Temporal lobe (tissue), 4 donors: ENCODE measurements at places on chromosomes 12 and 14. TPM values are rescaled to one million over a fixed set of nuclear protein-coding genes. Genes with fewer than 3 reads are reported as not detected.

The SLC41A2 gene
- 77.4 TPM for total RNA-seq

The CREBL2 gene
- 24.3 TPM for total RNA-seq

The MYF6 gene
- 0.74 TPM for total RNA-seq

The CD69 gene
- total RNA-seq = 0.25 TPM

The PPFIBP1 gene
- total RNA-seq = 76.7 TPM

The TEX22 gene
- 0.25 TPM for total RNA-seq

The ANO4 gene
- total RNA-seq = 72.8 TPM

The RBMS2 gene
- total RNA-seq = 3.9 TPM

The PTPN11 gene
- total RNA-seq = 77.4 TPM

The RPS6KL1 gene
- total RNA-seq = 18.4 TPM

The CLBA1 gene
- total RNA-seq = 14.0 TPM

The RILPL2 gene
- total RNA-seq = 0.74 TPM

The CELA1 gene
- total RNA-seq = not detected

The SERPINA10 gene
- not detected for total RNA-seq

The TAS2R42 gene
- total RNA-seq = not detected

The PLEKHG7 gene
- total RNA-seq = not detected

The RTL1 gene
- not detected for total RNA-seq

The RERGL gene
- total RNA-seq = 0.74 TPM

The INF2 gene
- total RNA-seq = 15.0 TPM

The OASL gene
- total RNA-seq = under 0.01 TPM

The HOXC9 gene
- total RNA-seq = not detected

The CABP1 gene
- total RNA-seq = 1.5 TPM

The BLTP3B gene
- 99.6 TPM for total RNA-seq

The STON2 gene
- 27.3 TPM for total RNA-seq

The TSPAN11 gene
- total RNA-seq = 5.7 TPM

The TMEM119 gene
- 0.74 TPM for total RNA-seq

The ITGA7 gene
- total RNA-seq = 9.1 TPM

The CLEC4D gene
- not detected for total RNA-seq

The FGF23 gene
- not detected for total RNA-seq

The PRKD1 gene
- total RNA-seq = 18.9 TPM

The ADAMTS20 gene
- total RNA-seq = 0.25 TPM

The GALNT8 gene
- 46.5 TPM for total RNA-seq

The SOAT2 gene
- total RNA-seq = not detected

The KRT78 gene
- total RNA-seq = not detected

The BEST3 gene
- 0.25 TPM for total RNA-seq

The SERPINA4 gene
- not detected for total RNA-seq

The SDR9C7 gene
- total RNA-seq = 0.25 TPM

The SGPP1 gene
- 24.1 TPM for total RNA-seq

The ACOT6 gene
- not detected for total RNA-seq

The FGD4 gene
- 60.0 TPM for total RNA-seq

The CD4 gene
- total RNA-seq = 2.2 TPM

The PHC1 gene
- total RNA-seq = 34.9 TPM
